ENCODE measurements at places on chromosomes 16 and 17. TPM values are rescaled to one million over a fixed set of nuclear protein-coding genes. Genes with fewer than 3 reads are reported as not detected.
A peak's percentile ranks its signal among the peaks of the same experiment; 100 is the strongest.

Gene OTOP3
- total RNA-seq: not detected

Gene HOXB7
- 2.3 TPM for total RNA-seq

Gene PMP22
- 168 TPM for total RNA-seq

DNA sequence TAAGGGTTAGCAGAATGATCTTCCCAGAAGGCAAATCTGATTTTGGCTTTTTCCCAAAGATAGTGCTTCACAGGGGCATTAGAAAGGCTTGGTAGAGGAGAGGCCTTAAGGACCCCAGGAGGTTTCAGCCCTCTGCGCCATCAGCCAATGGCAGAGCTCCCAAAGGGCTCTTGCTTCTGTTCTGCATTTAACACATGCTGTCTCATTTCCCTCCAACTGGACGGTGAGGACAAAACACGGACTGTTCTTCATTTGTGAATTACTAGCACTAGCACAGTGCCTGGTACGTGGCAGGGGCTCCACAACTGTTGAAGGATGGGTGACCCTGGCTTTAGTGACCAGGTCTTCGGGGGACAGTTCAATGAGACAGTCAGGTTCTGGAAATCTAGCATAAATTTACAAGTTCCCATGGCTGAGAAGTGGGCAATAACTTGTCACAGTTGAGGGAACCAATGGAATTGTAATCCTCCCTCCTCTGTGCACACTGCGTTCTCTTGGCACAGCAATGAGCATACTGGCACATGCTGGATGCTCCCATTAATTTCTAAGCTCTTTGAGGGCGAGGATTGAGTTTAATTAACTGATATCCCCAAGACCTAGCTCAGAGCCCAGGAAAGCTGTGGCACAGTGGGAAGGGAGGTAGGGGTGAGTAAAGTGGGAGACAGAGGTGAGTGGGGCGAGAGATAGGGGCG, 45.4 kb downstream of the COG7 start:
- H3K36me3 ChIP-seq: peaks cover 96% of the 10 kb centered on the region
- H3K4me3 ChIP-seq: no peak overlapping the region
- DNase-seq: no peak
- no peaks in the 10 kb centered on the region for H3K27me3 ChIP-seq
- H3K4me1 ChIP-seq: no peaks in the 10 kb centered on the region
- H3K27ac ChIP-seq: no peak overlapping the region

DNA sequence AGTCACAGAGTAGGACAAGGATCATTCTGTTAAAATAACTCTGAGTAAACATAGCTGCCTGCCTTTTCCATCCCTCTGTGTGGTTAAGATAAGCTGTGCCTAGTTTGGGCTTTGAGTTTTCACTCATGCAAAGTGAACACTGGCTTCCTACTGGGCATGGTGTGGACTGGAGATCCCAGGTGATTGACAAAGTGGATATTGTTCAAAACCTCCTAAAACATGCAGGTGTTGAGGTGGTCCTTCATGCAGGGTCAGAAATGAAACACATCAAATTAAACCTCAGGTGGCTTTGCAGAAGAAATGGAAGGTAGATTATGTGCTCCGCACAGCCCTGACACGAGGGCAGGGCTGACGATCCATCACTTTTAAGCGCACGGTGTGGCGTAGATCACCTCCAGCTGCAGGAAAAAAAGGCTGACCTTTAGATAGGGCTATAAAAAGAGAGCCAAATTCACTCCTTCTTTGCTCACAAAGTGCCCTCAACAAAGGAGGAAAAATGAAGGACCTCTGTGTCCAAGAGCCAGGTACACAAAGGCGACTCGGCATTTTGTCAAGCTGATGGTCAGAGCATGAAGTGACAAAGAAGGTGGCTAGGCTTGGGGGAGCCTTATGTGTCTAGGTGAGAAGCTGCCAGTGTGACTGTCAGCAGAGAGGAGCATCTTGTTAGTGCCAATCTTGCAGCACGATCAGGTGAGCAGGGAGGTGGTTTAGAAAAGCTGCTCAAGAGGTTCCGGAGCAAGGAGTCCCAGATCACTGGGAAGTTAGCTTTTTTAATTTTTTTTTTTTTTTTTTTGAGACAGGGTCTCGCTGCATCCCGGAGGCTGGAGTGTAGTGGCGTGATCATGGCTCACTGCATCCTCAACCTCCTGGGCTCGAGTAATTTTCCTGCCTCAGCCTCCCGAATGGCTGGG, 19.9 kb upstream of the ITPRIPL2 start:
- H3K4me3 ChIP-seq: no peak overlapping the region
- H3K36me3 ChIP-seq: no peaks in the 10 kb centered on the region
- peaks cover 19% of the 10 kb centered on the region for H3K4me1 ChIP-seq

DNA sequence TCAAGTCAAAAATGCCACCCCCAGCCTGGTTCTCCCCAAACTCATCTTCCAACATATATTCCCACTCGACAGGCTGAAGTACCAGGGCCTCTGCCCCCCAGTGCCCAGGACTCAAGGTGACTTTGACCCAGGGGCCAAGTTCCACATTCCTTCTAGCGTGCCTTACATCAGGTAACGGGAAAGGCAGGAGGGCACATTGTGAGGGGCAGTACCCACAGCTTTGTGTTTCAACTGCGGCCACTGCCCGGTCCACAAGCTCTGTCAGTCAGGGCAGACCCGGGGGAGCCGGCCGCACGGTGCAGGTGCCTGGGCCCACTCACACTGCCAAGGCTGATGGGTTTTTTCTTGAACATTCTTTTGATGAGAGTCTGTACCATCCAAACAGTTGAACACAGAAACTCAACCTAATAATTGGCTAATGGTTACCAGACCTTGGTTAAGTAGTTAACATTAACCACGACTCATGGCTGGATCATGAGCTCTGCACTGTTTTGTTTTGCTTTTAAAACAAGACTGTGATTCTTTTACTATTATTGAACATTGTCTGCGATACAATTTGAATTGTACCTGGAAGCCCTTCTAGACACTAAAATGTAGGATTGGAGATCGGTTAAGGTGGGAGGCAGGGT, 17.6 kb downstream of the ACE start:
- no peaks in the 10 kb centered on the region for H3K27me3 ChIP-seq
- no peak overlapping the region for H3K27ac ChIP-seq
- H3K36me3 ChIP-seq: no peaks in the 10 kb centered on the region
- no peaks in the 10 kb centered on the region for H3K4me1 ChIP-seq
- H3K4me3 ChIP-seq: no peak overlapping the region
- DNase-seq: no peak

GRCh38 chr17:74749279-74750038, 1.0 kb downstream of the NHERF1 start:
- peaks cover 30% of the 10 kb centered on the region for H3K4me1 ChIP-seq
- peak overlapping the region; percentile 84 for H3K4me3 ChIP-seq
- H3K36me3 ChIP-seq: no peaks in the 10 kb centered on the region
- DNase-seq: no peak

DNA sequence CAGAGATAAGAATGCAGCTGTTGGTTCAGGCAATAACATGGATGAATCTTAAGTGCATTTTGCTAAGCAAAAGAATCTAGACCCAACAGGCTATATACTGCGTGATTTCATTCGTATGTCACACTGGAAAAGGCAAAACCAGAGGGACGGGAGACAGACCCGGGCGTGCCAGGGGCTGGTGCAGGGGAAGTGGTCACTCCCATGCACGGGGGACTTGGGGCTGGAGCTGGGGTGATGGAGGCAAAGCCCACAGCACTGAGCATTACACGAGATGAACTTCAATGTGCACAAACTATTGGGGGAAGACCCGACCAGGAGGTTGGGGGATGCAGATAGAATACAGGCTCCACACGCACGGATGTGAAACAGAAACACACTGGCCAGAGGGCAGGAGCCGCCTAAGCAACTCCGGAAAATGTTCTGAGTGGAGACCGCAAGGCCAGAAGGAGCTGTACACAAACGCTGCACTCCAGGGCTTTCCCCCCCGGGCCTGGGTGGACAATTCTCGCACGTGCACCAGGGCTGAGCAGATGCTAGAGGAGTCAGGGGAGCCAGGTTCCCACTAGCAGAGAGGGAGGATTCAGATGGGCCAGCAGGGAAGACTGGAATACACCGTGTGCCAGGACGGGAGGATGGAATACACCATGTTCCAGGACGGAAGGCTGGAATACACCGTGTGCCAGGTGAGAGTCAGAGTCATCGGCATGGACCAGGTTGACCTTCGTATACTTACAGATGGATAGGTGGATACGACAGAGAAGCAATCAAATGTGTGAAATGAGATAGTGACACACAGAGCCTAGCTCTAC, 11.3 kb downstream of the LMF1 start:
- H3K27me3 ChIP-seq: no peaks in the 10 kb centered on the region
- no peak overlapping the region for H3K27ac ChIP-seq
- H3K4me1 ChIP-seq: no peaks in the 10 kb centered on the region
- H3K4me3 ChIP-seq: no peak overlapping the region

- H3K27me3 ChIP-seq: no peaks in the 10 kb centered on the region
- peaks cover 30% of the 10 kb centered on the region for H3K4me1 ChIP-seq
These were observed 119.7 kb downstream of the SNX29 start for GRCh38 chr16:12096157-12096777.

- peak; percentile 85 for DNase-seq
- H3K27ac ChIP-seq: no peak overlapping the region
- peaks cover 48% of the 10 kb centered on the region for H3K36me3 ChIP-seq
- H3K4me1 ChIP-seq: peaks cover 27% of the 10 kb centered on the region
- H3K4me3 ChIP-seq: no peak overlapping the region
These were observed 64.1 kb upstream of the SREBF1 start for GRCh38 chr17:17900615-17901520.

DNA sequence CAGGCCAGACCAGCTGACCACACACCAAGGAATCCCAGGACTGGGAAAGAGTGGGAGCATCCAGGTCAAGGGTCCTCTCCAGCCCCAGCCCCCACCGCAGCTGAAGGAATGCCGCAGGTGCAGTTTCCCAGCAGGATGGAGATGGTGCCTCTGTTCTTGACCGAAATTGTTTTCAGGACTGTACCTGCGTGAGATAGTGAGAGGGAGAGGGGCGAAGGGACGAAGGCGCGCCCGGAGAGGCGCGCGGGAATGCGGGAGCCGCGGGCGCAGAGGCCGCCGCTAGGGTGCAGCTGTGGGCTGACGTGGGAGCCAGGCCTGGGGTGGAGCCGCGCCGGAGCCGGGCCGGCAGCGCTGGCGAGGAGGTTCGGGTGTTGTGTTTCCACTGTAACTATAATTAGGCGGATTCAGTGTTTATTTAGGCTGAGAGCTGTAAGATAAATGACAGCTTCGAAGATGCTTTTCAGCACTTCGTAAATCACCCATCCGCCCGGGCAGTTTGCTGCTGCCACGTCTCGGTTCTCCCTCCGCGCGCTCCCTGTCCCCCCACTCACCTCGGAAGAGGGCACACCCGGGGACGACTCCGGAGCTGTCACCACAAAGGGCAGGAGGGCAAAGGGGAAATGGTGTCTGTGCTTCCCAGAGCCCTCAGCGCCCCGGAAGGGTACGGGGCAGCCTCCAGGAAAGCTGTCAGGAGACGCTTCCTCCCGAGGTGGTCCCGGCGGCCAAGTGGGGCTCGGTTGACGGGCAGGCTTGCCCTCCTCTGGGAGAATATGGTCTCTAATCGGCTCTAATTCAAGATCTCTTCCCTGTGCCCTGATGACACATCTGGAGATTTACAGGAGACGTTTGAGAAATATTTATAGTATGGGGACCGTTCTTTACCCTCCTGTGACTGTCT, 38.2 kb downstream of the HOXB1 start:
- peak; percentile 69 for DNase-seq
- H3K27me3 ChIP-seq: no peaks in the 10 kb centered on the region
- peaks cover 41% of the 10 kb centered on the region for H3K4me1 ChIP-seq
- no peaks in the 10 kb centered on the region for H3K36me3 ChIP-seq

- no peak overlapping the region for H3K27ac ChIP-seq
- DNase-seq: no peak
- no peaks in the 10 kb centered on the region for H3K36me3 ChIP-seq
- peaks cover 82% of the 10 kb centered on the region for H3K27me3 ChIP-seq
- no peak overlapping the region for H3K4me3 ChIP-seq
These were observed 7.5 kb upstream of the OR1F1 start for GRCh38 chr16:3180445-3180878.

GRCh38 chr16:20727181-20727580, 14.4 kb downstream of the THUMPD1 start:
- no peaks in the 10 kb centered on the region for H3K4me1 ChIP-seq
- no peaks in the 10 kb centered on the region for H3K36me3 ChIP-seq
- no peak for DNase-seq
- no peak overlapping the region for H3K4me3 ChIP-seq
- H3K27ac ChIP-seq: no peak overlapping the region

- H3K27me3 ChIP-seq: no peaks in the 10 kb centered on the region
- H3K27ac ChIP-seq: no peak overlapping the region
- peak; percentile 74 for DNase-seq
- H3K36me3 ChIP-seq: no peaks in the 10 kb centered on the region
These were observed 6.7 kb downstream of the HS3ST3A1 start for GRCh38 chr17:13594762-13595598.

DNA sequence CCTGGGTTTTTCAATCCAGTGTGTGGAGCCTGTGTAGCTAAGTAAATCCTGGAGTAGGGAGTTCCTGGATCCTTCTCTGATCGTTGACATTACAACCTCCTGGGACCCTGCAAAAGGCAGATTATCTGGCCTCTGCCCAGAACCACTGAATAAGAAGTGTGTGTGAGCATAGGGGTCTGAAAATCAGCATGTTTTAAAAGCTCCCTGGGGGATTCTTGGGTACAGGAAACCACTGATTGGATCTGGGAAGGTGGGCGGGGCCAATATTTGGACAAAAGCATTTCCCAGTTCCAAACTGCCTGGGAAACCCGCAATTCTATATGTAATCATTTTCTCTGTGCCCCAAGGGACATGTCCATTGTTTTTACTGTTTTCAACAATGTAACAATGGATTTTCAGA, 27.2 kb upstream of the BEAN1 start:
- no peaks in the 10 kb centered on the region for H3K36me3 ChIP-seq
- no peaks in the 10 kb centered on the region for H3K4me1 ChIP-seq
- peaks cover 21% of the 10 kb centered on the region for H3K27me3 ChIP-seq
- H3K27ac ChIP-seq: no peak overlapping the region

DNA sequence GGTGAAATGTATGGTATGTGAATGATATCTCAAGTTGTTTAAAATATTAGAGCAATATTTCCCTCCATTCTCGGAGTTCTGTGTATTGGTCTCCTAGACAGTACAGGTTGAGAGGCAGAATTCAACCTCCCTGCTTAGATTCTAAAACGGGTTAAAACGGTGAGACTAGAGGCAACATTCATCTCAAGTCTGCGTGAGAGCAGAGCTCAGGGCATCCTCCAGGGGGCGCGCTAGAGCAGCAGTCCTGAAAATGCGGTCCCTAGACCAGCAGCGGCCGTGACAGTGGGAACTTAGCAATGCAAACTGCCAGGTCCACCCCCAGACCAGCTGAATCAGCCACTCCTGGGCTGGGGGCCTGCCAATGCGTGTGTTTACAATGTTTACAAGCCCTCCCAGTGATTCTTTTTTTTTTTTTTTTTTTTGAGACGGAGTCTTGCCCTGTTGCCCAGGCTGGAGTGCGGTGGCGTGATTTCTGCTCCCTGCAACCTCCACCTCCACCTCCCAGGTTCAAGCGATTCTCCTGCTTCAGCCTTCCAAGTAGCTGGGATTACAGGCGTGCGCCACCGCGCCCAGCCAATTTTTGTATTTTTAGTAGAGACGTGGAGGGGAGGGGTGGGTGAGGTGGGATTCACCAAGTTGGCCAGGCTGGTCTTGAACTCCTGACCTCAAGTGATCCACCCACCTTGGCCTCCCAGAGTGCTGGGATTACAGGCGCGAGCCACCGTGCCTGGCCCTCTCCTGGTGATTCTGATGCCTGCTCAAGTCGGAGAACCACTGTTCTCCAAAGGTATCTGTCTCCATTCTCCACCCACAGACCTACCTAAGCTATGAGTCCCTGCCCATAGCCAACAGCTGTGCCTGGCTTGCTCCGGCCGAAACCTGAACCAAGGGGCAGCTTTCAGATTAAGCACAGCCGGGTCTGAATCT, 24.2 kb downstream of the KLHL36 start:
- DNase-seq: peak; percentile 88
- H3K4me1 ChIP-seq: peaks cover 11% of the 10 kb centered on the region
- H3K36me3 ChIP-seq: peaks cover 12% of the 10 kb centered on the region
- H3K4me3 ChIP-seq: no peak overlapping the region
- no peaks in the 10 kb centered on the region for H3K27me3 ChIP-seq
- no peak overlapping the region for H3K27ac ChIP-seq
